Brain microvascular endothelial cell (primary cell): ENCODE measurements at places on chromosomes 4 and X.
A peak's percentile ranks its signal among the peaks of the same experiment; 100 is the strongest.

DNA sequence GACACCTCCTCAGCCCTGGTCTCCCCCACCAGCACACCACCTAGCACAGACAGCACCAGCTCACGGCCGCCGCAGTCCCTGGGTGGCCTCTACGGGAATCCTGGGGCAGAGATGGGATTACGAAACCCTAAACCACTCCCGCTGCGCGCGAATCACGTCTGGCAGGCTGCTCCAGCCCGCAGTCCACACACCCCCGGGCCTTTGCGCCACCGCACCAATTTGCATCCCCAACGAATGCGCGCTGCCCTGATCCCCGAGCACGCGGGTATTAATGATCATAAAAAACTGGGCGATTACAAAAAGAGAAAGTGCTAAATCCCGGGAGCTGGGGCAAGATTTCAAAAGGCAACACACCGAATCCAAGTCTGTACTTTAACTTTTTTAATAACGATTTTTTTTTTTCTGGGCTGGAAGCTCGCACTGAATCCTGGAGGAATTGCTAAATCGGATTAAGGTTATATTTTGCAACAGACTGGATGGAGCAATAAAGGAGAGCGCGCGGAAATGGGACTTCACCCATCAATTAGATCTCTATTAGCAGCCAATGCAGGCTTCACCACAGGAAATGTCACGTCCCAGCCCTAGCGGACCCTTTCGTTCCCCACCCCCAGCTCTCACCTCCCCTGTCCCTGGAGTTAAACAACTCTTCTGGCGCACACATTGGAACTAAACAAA lies 69.8 kb upstream of the TMEM33 start:
- DNase-seq: no peak

DNA sequence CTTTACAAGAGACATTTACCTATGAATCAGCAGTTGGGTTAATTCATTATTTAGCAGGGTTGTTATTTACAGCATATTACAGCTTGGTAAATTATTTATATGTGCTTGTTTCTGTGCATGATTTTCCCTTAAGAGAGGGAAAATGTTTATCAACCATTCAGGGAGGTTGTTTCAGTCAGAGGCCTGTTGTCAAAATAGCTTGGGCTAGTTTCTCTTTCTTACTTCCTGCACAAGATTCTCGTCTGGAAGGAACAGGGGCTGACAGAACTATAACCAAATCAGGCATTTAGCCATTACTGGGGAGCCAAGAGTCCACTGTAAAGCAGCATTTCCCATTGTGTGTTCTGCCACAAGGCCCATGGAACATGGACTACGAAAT lies 135.8 kb downstream of the HS6ST2 start:
- DNase-seq: no peak

DNA sequence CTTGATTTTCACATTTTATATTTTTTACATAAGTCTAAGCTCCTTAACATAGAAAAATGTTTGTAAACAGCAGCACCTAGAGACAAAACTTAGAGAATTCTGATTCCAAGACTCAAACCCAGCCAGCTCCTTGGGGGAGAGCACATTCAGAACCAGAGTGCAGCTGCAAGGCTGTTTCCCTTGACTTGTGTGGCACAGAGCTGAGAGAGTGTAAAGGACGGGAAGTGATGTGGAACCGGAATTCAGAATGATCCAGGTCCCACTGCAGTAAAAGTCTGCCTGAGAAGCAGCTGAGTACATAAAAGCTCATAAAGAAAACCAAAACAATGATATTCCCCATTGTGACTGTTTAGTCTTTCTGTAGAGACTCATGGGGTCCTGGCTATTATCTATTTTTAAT lies 713.8 kb downstream of the RAB28 start:
- no peak for DNase-seq

DNA sequence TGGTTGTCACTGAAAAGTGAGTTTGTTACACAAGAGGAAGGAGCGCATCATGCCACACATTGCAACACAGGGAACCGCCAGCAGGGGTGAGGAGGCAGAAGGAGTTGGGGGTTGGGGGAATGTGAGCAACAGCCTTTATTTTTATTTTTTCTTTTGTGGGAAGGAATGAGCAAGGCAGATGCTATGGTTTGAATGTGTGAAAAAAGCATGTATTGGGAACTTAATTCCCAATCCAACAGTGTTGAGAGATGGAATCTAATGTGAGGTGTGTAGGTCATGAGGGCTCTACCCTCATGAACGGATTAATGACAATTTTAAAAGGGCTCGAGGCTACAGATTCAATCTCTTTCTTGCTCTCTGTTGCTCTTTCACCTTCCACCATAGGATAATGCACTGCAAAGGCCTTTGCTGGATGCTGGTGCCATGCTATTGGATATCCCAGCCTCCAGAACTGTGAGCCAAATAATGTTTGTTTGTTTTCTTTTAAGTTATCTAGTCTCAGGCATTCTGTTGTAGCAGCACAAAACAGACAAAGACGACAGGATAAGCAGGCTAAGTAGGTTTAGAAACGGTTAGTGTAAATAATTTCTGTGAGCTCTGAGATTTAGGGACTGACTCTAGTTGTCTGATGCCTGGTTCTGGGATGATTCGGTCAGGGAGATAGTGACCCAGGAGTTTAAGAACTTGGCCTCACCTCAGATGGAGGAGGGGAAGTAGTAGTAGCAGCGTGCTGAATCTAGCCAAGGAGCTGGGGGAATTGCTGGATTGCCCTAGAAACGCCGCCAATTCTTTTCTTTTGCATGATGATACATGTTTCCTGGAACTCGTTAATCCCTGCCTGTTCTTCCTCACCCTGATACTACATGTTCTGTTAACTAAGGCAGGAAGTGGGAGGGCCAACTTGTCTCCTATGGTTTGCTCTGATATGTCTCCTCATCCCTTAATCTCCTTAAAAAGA lies 156.6 kb upstream of the CTSO start:
- DNase-seq: no peak

DNA sequence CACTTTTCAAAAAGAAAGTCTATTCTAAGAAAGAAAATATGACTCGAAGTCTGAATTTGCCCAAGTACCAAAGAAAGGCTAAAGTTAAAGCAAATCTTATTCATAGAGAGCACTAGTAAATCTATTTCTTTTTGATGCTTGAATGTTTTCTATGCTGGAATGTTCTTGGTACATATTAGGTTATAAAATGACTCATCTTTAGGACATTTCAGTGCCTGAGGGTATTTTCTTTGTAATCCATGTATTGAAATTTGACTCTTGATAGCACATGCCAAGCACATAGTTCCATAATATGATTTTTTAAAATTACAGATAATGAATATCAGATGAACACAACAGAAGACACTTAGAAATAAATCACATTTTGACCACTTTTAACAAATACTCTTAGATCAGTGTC lies 232.8 kb downstream of the TRIML1 start:
- DNase-seq: no peak

GRCh38 chrX:109535578-109535977 lies 1.1 kb upstream of the NXT2 start:
- DNase-seq: no peak

GRCh38 chr4:173763389-173763788 lies 233.4 kb upstream of the HAND2 start:
- DNase-seq: no peak

DNA sequence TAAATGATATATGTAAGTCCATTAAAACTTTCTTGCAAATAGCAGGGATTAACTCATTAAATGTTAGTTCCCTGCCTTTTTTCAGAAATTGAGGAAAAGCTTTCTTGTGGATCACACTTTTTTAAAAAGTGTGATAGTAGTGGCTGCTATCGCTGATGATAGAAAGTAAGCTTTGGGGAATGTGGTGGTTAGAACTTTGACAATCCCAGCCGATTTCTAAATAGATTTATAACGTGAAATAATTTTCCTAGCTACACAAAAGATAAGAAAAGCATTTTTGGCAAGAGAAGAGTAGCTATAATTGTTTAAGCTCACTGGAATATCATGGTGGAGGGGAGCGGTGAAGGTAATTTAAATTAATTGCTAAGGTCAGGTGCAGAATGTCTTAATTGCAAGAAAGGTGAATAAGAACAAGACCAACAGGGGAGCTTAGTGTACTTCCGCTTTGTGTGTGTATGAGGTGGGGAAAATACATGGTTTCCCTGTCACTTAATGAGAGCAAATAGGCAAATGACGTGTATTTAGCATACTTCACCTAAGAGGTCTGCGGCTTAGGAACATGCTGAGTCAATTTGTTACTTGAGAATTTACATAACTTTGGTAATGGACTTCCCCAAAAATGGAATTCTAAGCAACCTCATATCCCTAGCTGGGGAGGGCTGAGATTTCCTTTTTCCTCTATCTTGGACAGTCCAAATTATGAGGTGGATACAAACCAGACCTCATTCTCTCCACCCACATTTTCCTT lies 11.7 kb upstream of the IL21 start:
- no peak for DNase-seq

DNA sequence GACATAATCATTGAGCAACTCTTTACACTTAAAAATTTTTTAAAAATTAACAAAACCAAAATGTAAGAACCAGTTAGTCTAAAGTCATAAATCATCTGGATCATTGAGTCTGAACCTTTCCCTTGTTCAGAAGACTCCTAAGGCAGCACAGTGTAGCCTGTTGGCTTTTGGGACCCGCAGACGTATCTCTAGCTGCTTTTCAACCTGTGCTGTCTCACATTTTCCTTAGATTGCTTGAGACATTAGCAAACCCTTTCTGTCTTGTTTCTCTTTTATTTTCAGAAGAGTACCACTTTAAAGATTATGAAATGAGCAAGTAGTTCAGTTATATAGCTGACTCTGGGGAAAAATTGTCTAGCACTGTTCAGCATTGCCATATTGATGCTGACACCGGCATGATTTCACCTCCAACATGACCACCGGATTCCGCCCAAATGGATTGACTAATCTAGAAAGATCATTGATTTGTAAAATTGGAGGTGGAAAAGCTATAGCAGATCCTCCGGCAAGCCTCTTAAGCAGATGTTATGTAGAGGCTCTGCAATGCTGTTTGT lies 8.9 kb downstream of the TCEANC start:
- DNase-seq: no peak

DNA sequence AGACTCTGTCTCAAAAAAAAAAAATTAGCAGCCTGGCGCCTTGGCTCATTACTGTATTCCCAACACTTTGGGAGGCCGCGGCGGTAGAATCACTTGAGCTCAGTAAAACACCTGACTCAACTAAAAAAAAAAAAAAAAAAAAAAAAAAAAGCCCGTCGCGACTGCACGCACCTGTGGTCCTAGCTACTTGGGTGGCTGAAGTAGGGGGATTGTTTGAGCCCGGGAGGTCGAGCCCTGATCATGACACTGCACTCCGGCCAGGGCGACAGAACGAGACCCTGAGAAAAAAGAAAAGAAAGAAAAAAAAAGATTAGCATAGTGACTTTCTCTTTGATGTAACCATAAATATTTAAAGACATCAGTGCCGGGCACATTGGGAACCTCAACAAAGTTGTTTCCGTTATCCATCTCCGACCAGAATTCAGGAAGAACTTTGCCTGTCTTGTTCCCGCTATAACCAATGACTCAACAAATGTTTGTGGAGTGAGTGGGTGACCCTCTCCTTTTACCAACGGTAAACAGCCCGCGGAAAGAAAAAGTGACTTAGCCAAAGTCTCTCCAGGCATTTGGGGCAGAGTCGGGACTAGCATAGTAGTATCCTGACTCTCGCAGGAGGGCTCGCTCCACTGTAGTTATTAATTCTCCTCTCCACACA lies 553 bp upstream of the MED28 start:
- DNase-seq: peak; percentile 64

DNA sequence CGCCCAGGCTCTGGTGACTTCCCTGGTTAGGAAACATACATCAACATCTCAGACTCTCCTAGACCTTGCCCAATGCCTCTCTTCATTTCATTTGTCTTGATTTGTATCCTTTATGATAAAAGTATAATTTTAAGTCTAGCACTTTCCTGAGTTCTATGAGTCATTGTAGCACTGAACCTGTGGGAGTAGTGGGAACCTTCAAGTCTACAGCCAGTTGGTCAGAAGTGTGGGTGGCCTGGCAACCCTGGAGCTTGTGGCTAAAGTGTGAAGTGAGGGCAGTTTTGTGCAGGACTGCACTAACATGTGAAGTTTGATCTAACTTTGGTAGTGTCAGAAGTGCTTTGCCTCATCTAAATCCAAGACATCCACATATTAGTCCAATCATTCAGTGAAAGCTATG lies 259.3 kb upstream of the IGFBP7 start:
- DNase-seq: peak; percentile 29

- DNase-seq: no peak
Measured at GRCh38 chr4:84063619-84064018, 435.5 kb downstream of the NKX6-1 start.

- DNase-seq: no peak
Measured at GRCh38 chr4:81700189-81700588, 228.5 kb upstream of the RASGEF1B start.

- DNase-seq: no peak
Measured at GRCh38 chr4:24260133-24260715, 324.1 kb downstream of the DHX15 start.

- no peak for DNase-seq
Measured at GRCh38 chr4:122619611-122620010, 1.3 kb downstream of the IL21 start.

- no peak for DNase-seq
Measured at GRCh38 chrX:13194291-13195103, 125.4 kb downstream of the ATXN3L start.

- peak; percentile 26 for DNase-seq
Measured at GRCh38 chr4:7156761-7157488, 35.4 kb upstream of the SORCS2 start.

DNA sequence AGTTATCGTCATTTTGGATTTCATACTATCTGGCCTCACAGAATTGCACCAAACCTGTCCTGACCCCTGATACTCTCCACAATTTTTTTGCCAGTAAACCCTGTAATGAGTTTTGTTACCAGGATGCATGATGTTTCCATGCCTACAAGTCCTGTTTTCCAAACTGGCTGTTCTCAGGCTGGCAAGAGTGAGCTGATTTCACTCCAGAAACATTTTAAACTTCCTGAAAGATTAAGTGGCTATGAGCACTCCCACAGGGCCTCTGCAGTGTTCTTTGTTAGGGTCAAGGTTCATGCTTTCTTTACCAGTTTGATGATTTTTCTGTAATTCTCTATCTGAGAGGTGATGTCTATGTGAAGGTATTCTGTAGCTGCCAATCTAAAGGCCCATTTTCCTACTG lies 31.7 kb upstream of the PDLIM3 start:
- DNase-seq: peak; percentile 89

DNA sequence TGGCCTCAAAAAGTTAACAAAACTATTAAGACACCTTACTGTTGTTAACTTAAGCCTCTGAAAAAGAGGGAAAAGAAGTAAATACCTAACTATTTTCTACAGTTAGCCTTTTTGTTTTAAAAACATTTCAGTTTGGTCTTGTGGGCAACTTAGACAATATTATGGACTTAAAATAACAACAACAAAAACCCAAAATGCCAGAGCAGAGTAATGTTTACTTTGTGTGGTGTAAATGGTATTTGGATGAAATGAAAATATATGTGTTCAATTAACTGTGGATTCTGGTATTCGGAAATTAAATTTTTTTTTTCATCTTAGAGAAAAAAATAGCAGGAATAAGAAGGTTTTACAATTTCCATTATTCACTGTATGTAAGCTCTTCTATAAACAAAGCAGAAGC lies 79.6 kb upstream of the NPNT start:
- no peak for DNase-seq

GRCh38 chrX:21989384-21989783 lies 42.7 kb upstream of the PHEX start:
- no peak for DNase-seq
